ENCODE measurements at places on chromosomes 2 and 18.

DNA sequence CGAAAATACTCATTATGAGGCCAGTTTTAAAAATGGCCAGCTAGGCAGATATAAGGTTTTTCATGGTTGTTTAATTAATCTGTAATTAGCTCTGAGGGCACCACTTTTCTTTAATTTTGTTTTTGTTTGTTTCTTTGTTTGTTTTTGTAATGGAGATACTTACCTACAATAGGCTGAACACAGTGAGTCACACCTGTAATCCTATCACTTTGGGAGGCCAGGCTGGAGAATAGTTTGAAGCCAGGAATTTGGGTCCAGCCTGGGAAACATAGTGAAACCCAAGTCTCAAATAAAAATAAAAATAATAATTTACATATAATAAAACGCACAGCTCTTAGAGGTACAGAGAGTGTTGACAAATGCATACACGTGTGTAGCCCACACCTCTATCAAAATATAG, 56.8 kb upstream of the MSH2 start:
- DNase-seq = no peak

DNA sequence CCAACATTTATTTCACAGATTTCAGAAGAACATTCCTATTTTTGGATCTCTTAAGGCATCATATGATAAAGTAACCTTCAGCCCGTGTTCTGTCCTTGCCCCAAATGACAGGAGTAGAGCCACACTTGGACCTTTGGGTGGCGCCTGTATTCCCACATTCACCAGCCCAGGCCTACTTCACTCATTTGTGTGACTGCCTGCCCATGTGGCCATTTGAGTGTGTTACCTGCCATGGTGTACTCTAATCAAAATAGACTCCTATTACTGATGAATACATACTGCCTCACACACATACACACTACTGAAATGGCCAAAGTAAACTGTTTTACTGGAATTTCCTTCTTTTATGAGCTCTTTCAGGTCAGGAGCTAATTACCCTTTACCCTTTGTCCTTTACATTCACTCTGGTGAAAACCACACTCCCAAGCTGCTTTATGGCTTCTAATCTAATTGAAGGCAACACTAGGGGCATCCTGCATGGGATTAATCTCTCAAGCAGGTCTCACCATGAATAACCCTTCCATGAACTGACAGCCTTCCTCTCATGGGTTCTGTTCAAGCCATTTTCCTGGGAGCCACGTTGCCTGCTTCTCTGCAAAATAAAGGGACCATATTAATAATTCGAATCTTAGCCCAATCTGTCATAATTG, 271.0 kb upstream of the GALNT5 start:
- no peak for DNase-seq

DNA sequence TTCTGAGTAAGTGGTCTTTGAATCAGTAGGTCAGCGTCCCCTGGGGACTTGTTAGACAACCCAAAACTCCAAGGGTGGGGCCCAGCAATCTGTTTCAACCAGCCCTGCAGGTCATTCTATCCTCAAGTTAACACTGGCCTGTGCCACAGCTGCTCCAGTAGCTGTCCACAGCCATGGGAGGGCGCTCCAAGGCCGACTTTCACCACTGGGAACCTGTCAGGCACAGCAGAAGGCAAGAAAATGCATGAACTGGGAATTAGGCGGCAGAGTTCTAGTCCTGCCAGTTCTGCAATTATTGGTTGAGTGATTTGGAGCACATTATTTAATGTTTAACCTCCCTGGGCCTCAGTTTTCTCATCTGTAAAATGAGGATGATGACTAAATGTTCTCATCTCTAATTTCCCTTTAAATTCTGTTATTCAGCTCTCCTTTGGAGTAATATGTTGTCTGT, 17.4 kb upstream of the MRPL33 start:
- DNase-seq = peak; percentile 74

DNA sequence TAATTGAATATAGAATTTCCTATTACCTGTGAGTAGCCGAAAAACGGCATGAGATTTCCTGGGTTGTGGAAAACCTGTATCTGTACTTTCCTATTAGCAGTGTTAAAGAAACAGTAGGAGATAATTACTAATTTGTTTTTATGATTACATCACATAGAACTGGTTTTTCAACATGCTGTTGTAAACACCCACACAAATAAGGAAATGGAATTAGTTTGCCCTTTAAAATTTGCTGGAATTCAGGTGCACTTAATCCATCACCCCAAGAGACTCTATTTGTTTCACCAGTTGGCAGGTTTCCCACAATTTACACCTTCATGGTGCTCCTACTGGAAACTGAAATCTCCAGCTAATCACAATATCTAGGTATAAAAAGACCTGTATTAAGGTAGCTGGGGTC, 274.1 kb upstream of the SLC8A1 start:
- no peak for DNase-seq

DNA sequence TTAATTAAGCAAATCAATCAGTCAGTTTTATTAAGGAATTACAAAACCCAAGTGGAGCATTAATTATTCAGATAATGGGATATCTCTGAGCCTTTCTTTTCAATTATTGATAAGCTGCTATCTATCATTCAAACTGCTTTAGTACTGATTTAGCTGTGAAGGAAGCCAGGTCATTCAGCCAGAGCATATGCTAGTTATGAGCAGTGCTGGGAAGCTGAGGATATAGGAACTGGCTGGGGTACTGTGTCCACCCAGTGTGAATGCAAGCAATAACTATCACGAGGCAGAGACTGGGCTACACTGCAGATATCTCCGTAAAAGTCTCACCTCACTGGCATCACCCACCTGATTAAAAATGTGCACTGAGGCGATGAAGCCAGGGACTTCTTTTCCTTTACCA, 496.7 kb upstream of the PIK3C3 start:
- DNase-seq = no peak

- DNase-seq = peak; percentile 27
Measured at GRCh38 chr2:10297959-10298531, 4.7 kb upstream of the HPCAL1 start.

DNA sequence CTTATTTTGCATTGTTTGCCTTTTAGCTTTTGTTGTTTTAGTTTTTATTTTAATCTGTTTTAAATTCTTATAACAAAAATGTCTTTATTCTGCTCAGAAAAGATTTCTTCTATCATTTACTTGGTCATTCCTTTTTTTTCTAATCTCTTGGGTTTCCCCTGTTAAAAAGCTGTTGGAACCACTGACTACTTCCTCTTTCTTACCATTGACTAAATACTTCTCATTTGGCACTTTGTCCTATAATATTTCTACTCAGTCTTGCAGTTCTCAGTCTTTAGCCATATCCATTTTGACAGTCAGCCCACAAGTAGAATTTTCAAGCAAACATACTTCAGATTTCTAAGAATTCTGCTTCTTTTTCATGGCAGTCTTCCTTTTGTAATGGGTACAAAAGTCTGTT, 567.2 kb downstream of the SATB2 start:
- no peak for DNase-seq

DNA sequence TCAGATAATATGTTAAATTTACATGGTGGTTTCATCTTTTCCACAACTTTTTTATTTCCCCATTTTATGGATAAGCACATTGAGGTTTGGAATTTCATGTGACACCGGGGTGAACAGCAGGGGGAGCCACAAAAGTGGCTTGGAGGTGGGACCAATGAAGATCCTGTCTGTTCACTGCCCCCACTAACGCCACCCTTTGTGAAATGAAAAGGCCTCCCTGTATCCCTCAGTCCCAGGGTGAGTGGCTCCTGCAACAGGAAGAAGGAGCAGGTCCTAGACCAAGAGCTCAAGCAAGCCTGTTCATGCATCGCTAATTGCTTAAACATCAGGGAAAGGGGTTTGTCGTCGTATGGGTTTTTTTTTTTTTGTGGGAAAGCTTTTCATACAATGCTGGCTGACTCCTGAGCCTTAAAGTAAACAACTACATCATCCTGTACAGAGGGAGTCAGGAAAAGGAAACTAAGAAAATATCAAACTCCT, 267.8 kb upstream of the EPAS1 start:
- no peak for DNase-seq

DNA sequence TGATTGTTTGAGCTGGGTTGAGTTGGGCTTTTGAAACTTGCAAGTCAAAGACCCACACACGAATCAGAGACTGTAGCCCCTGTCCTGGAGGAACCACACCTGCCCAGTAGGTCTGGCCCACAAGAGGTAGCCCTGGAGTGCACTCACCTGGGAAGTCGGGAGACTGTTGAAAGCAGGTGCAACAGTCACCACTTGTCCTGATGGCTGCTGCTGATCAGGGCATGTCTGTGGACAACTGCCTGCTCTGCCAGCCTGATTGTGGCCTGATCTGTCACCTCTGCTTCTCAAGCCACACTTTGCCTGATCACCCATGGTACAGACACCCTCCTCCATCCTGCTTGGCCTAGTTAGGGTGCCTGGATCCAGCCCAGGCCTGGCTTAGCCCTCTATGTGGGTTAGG, 105.0 kb upstream of the HAAO start:
- DNase-seq = no peak

DNA sequence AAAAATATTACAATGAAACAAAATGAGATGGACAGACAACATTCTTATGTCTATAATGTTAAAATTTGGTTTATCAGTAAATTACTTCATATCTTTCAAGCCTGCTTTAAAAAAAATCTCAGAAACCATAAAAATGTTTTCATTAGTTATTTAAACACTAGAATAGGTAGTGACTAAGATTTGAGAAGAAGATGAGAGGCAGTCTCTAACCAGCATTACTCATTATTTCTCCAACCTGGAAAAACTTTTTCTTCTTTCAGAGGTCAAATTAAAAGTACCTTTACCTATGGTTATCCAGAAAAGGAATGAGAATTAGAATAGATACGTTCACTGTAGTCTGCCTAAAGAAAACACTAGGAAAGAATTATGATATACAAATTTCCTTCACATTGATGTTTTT, 50.3 kb downstream of the IKZF2 start:
- no peak for DNase-seq

- DNase-seq = no peak
Measured at GRCh38 chr2:67388680-67389079, 8.5 kb upstream of the ETAA1 start.

DNA sequence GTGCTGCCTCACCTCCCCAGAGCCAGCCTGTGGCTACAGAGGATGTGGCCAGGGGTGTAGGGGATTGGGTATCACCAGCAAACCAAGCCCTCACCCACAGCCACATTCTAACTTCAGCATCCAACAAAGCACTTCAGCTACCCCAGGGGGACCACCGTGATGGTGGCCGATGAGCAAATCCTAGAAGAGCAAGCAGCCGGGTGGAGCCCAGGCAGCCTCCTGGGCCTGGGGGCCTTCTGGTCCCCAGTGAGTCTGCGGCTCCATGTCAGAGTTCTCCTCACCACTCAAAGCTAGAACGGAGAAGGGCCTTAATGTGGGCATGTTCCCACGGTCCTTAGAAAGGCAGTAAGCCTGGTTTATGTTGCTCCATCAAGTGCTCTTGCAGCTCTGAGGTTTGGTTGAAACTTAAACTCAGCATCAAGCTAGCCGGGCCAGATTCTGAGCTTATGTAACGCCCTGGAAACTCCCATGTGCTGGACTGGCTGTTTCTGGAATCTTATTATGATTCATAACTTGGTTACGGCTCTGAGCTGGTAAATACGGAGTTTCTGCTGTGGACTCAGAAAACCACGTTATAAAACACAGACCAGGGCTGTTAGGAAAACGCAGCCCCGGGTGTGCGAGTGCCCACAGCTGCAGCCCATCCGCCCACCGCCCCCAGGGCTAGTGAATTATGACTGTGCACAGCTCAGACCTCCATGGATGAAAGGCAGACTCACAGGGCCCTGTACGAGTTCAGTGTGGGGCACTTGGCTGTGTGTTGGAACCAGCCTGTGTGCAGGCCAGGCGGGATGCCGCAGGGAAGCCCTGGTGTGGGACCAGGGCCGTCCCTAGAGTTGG, 99.8 kb downstream of the SEPTIN10 start:
- DNase-seq = no peak

GRCh38 chr2:134482131-134482723, 228.4 kb downstream of the MGAT5 start:
- no peak for DNase-seq

GRCh38 chr18:2985628-2986027, 27.3 kb downstream of the LPIN2 start:
- peak; percentile 73 for DNase-seq

GRCh38 chr2:191389288-191389687, 144.1 kb downstream of the MYO1B start:
- DNase-seq = no peak

GRCh38 chr2:223416815-223417610, 185.1 kb downstream of the SCG2 start:
- DNase-seq = no peak

DNA sequence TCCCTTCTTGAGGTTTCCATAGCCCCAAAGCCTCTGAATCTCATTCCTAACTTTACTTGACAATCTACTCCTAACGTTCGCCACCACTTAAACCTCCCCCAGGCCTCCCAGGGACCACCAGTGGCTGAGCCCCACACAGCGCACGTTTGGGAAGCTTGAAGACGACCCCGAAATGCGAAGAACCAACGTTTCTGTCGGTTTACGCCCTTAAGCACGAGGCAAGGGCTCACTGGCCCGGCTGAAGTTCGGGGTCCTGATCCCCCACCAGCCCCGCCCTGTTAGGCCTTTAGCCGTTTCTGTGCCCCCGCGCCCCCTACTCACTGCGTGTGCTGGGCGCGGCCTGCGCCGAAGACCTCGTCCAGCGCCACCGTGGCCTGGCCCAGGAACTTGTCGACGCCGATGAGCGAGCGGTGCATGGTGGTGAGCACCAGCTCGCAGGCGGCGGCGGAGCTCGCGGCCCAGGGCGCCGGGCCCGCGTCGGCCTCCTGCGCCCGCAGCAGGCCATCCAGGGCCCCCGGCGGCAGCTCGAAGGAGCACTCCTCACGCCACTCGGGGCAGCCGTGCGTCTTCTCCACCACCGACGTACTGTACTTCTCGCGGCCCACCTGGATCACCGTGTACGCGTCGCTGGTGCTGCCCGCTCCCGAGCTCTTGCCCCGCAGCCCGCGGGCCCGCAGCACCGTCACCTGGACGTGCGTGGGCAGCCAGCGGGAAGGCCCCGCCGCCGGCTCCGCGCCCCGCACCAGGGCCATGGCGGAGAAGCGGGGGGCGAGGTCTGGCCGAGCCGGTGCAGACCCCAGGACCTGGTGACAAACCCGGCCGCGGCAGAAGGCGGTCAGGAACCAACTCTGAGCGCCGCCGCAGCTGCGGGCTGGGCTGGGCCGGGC, 479 bp downstream of the RAB11FIP5 start:
- DNase-seq = no peak

GRCh38 chr2:145592361-145592760, 1072.4 kb upstream of the ZEB2 start:
- no peak for DNase-seq

GRCh38 chr2:233424154-233424951, 70.1 kb downstream of the DGKD start:
- no peak for DNase-seq

DNA sequence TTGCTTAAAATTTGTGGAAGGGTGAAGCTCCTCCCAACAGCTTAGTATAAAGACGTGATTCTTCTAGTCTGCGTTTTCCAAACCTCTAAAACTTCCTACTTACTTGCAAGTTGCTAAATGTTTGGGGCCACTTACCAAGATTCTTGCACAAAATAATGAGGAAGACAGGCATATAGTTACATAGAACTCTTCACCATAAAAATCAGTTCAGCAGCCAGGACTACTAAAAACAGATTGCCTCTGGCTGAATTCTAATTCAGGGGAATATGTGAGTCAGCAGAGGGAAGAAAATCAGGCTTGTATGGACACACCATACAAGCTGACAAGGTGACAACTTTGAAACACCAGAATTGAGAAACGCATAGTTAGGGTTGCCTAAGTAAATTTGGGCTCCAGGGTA, 2.8 kb upstream of the PEX13 start:
- DNase-seq = no peak

GRCh38 chr2:69501301-69501700, 64.1 kb upstream of the NFU1 start:
- DNase-seq = no peak

All from hematopoietic multipotent progenitor cell treated with erythropoietin and hydrocortisone succinate and interleukin-3 and kit ligand, for 8 days (in vitro differentiated cells).